ENCODE measurements at places on chromosomes 5 and 9. TPM values are rescaled to one million over a fixed set of nuclear protein-coding genes. Genes with fewer than 3 reads are reported as not detected.

DNA sequence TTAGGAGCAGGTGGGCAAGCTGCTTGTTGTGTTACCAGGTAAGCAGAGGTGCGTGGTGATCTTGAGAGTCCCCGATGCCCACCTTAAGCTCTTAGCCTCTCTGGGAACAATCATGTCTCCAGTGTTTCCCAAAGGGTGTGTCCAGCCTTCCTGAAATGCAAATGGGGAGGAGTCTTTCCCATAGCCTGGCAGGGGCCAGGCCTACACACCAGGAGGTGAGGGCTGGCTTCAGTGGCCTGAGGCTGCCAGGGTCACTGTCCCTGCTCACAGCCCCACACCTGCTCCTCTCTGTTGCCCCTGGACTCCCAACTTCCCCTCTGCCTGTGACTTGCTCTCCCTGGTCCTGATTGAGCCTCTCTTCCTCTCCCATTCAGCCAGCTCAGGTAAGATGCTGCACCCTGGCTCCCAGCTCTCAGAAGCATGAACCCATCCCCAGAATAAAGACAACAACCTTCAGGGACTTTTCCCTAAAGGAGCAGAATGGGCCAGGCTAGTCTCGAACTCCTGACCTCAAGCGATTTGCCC, 65.7 kb upstream of the PHYKPL start:
- peak; percentile 29 for DNase-seq
- no peak overlapping the region for H3K4me3 ChIP-seq
- no peak overlapping the region for H3K27ac ChIP-seq
- H3K36me3 ChIP-seq: no peaks in the 10 kb centered on the region

DNA sequence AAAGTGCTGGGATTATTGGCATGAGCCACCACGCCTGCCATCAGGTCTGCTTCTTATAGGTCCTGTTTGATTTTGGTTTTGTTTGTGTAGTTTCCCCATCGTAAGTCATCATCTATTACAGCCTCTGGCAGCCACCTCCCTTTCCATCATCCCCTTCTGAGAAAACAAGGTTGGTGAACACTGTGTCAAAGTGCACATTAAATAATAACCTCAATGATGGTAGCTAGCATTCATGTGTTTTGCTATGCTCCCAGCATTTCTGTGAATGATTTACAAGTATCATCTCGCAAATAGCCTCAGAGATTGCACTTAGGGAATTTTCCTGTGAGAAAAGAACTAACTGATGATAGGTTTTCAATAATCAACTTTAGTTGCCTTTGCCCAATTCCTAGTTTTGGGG, 9.9 kb downstream of the PRUNE2 start:
- DNase-seq: no peak
- no peak overlapping the region for H3K27ac ChIP-seq
- no peak overlapping the region for H3K4me3 ChIP-seq
- no peaks in the 10 kb centered on the region for H3K4me1 ChIP-seq
- H3K27me3 ChIP-seq: peaks cover 9% of the 10 kb centered on the region

GRCh38 chr5:102231693-102232619, 64.1 kb downstream of the SLCO4C1 start:
- H3K4me3 ChIP-seq: peak overlapping the region; percentile 10
- H3K36me3 ChIP-seq: peaks cover 21% of the 10 kb centered on the region
- DNase-seq: no peak
- H3K27ac ChIP-seq: peak overlapping the region; percentile 72

DNA sequence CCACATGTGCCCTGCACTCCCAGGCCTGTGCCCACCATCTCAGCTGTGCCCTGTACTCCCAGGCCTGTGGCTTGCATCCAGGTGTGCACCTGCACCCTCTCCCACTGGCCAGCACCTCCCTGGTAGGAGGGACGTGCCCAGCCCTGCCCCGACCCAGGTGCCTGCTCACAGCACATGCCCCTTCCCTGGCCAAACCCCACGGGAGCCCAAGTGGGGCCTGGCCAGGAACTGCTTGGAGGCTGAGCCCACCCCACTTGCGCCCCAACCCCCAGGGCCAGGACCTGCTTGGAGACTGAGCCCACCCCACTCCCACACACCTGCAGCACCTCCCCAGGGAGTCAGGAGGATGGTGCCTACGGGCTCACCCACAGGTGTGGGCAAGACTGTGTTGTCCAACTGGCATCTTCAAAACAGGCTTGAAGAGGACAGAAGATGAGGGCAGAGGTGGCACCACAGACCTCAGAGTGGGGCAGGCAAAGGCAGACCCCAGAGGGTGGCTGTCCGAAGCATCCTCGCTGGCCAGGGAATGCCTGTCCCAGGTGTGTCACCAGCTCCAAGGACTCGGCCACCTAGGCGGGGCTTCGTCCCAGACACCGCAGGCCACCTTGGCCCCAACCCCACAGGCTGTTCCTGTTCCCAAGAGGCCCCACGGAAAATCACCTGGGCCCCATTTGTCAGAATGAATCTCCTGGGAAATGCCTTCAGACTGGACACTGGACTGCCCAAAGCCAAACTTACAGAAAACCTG, 10.8 kb downstream of the ZDHHC11B start:
- H3K4me3 ChIP-seq: no peak overlapping the region
- no peaks in the 10 kb centered on the region for H3K4me1 ChIP-seq
- H3K36me3 ChIP-seq: no peaks in the 10 kb centered on the region
- H3K27me3 ChIP-seq: no peaks in the 10 kb centered on the region
- DNase-seq: no peak

The SH3PXD2B gene
- total RNA-seq: 0.08 TPM

The SNCAIP gene
- total RNA-seq: not detected
